ENCODE measurements at places on chromosomes 2 and 18.

GRCh38 chr2:240462073-240462706, 26.7 kb downstream of the GPC1 start:
- DNase-seq, result no peak

- no peak for DNase-seq
These were observed 171.3 kb downstream of the CCDC178 start for GRCh38 chr18:33269223-33269622.

DNA sequence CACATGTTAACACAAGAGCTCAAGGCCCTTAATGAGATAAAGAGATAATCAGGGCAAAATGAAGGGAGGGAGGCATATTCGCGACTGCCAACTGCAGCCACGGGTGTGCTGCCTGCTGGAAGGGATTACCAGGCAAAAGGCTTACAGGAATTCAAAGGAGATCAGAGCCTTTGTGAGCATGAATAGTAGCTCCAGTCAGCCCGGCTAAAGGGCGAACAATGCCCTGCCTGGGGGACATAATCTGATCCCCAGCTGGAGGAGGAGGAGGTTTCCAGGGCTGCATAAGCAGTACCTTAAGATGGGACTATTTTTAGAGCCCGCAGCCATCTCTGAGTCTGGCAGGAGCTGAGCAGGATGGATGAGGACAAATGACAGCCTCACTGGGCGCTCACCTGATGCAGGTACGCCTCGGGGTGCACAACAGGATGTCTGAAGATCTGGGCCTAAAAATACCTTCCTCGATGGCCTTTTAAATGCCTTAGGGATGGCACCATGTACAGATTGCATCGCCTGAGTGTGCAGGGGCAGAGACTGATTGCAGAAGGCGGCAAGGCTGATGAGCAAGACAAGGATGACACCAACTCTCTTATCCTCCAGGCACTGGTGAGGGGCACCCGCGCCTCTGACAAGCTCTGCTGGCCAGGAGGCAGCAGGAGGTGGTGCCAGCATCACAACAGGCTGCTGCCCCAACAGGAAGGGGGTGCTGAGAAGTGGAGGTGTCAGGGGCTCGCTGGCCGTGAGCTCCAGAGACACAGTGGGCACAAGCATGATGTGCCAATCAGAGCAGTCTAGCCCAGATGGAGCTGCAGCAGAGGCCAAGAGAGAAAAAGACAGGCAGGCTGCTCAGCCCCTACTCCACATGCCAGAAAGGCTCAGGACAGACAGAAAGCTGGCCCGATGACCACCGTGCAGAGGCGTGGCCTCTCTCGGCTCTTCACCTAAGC, 111.4 kb downstream of the EIPR1 start:
- DNase-seq, result peak; percentile 78

DNA sequence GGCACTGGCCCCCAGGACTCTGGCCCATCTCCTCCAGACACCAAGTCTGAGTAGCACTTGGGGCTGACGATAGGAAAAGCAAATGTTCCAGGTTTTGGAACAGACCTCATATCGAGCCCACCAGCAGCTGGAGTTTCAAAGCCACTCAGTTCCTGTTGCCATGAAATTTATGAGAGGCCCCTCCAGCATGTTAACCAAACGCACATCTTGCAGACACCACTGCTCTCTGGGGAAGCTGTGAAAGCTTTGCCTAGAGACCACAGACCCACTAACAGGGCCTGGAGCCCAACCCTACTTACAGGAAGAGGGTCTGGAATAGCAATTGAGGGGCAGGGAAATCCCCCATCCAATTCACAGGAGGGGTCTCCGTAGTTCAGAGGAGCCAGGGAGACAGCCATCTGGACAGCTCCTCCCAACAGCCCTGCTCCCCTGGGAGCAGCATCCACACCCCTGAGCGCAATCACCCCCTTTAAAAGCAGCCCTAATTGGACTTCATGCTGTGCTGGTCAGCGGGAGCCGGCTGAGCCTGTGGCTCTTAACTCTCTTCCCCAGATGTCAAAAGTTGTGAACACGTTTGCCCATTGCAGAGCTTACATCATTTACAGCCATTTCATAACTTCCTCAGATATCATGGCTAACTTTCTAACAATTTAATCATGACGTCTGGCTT, 81.3 kb downstream of the TGFA start:
- peak; percentile 69 for DNase-seq

GRCh38 chr18:23765931-23766330, 76.7 kb downstream of the LAMA3 start:
- no peak for DNase-seq

DNA sequence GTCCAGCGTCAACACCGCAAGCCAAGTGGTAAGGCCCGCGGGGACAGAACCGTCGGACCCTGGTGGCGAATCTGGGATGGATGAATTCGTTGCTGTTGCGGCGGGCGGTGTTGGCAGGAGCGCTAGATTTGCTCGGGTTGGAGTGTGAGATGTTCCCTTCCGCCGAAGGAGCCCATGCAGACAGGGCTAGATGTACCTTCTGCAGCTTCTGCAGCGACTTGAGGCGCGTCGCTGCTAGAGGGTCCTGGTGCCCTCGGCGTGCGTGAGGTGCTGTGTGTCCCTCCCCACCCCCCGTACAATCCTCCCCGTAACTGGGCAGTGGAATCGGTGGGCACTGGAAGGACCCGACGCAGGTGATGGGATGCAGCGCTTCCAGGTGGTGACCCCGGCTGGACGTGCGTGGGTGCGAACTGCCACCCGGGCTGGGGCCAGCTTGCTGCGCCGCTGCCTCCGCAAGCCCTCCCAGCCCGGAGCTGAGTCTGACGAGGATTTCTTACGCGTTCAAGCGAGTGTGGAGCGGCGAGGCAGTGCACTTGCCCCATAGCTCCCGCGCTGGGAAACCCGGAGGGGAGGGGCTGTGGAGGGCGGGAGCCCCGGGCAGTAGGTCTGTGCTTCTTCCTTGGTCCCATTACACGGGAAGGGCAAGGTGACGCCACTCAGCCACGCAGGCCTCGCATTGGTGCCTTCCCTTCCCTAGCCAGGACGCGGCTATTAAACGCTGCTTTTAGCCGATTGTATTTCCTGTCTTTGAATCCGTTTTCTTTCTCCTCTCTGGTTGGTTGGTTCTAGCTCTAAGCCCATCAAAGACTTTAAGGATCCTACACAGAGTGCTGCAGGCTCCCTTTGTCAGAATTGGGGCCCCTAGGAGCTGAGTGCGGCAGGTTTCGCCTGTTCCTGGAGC, 34.2 kb downstream of the CHRNA1 start:
- DNase-seq, result peak; percentile 76

DNA sequence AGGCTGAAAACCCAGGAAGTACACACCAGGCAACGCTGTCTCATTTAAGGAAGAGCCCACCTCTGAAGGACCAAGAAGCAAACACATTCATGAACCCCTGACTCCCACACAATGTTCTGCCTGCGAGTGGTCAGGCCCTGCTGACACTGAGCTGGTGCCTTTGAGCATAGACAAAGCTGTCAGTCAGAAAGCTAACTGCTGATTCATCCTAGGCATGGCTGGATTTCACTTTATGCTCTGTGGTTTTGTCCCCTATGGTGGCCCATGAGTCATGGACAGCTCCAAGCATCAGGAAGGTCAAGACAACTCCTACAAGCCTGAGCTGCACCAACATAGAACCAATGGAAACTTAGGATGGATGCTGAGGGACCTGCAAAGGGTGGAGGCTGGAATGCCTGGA, 78.9 kb downstream of the UXS1 start:
- no peak for DNase-seq

DNA sequence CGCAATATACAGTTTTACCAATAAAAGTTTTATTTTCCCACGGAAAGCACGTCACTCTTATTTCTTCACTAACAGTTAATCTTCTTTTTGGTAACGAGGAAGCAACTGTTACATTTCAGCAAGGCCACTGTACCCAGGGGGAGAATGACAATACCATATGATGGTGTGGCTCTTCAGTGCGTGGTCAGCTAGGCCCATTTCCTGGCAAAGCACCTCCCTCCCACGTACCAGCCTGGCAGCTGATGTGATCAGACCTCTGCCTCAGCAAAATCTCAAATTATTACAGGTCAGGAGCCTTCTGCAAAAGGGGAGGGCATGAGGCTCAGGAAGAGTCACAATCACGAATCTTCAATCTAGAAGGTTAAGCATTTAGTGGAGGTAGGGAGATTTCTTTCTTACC, 55.4 kb downstream of the KLF7 start:
- DNase-seq, result no peak

DNA sequence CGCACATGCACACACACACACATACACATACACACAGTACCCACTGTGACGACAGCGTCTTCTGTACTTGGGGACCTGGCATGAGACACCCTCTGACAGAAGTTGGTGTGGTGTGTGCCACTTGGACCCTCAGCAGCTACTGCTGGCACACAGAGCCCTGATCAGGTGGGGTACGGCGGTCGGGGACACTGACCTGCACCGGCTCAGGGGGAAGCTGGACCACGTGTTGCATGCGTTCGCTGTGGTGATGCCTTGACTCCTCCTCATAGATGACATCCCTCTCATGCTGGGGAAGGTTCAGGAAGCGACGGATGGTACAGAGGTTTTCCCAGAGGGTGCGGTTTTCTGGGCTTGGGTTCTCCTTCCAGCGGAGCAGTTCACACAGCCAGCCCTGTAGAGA, 149.2 kb downstream of the SATB2 start:
- DNase-seq, result peak; percentile 15

DNA sequence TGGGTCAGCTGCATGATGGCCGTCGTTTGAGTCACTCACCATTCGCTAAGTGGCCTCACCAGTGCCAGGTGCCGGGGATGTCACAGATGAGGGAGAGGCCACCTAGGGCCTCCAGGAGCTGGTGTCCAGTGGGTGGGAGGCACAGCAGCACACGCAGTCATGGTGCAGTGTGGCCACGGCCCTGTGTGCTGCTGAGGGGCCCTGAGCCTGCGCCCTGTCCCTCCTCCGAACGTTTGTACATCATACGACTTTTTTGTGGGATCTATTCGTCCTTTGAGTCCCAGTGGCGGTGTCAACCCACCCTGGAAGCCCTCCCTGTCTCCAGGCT, 30.1 kb upstream of the ODC1 start:
- DNase-seq, result no peak

DNA sequence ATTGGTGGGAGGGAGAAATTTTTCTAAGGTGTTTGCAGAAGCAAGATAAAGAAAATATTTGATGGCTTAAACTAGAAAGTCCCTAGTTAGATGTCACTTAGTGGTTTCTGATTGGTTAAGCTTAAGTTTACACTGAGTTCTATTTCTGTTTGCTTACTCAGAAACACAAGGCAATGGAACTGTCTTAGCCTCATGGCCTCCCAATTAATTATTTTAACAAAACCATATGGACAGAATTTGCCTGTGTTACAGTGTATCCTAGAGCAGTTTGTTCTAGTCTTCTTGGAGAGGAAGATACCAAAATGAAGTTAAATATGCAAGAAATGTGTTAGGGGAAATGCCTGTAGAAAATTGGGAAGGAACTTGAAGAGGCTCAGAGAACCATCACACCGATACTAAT, 4.6 kb upstream of the IMPACT start:
- DNase-seq, result no peak

DNA sequence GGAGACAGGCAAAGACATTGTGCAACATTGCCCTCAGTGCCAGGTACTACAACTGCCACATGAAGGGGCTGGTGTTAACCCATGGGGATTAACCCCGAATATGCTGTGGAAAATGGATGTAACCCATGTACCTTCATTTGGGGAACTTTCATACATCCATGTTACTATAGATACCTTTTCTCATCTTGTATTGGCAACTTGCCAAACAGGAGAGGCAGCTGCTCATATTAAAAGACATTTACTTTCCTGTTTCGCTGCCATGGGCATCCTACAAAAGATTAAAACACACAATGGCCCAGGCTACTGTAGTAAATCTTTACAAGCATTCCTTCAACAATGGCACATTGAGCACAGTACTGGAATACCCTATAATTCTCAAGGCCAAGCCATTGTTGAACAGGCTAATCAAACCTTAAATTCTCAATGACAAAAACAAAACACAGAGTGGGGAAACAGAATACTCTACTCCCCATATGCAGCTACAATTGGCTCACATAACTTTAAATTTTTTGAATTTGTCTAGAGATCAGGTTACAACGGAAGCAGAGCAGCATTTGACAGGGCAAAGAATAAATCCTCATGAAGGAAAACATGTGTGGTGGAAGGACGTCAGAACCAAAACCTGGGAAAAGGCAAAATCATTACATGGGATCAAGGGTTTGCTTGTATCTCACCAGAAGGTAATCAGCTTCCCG, 1723.5 kb upstream of the LRRTM1 start:
- no peak for DNase-seq

GRCh38 chr2:39998617-39999016, 219.6 kb upstream of the THUMPD2 start:
- no peak for DNase-seq

DNA sequence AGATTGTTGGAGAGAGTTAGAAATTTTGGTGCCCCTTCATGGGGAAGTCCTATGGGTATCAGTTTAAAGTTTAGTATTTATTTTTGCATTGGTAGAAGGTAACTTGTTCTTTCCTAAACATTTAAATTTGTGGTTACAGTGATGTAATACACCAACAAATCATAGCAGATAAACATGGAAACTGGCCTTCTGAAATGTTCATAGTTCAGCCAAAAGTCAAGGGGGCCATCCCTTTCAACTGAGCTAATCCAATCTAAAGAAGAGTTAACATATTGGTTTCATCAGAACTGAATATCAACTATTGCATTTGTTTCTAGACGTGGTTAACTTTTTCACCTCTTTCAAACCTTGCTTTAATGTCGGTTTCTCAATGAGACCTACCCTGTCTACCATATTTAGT, 46.3 kb downstream of the PPP1R1C start:
- no peak for DNase-seq

- no peak for DNase-seq
These were observed 350.7 kb upstream of the MYT1L start for GRCh38 chr2:2681711-2682251.

GRCh38 chr2:119841550-119841949, 81.8 kb downstream of the PTPN4 start:
- no peak for DNase-seq

Data from retina (tissue), 1 donor.